ENCODE measurements at places on chromosomes 2 and 18.

- no peak for DNase-seq
Measured at GRCh38 chr2:185279999-185280398, 458.6 kb upstream of the FSIP2 start.

- peak; percentile 57 for DNase-seq
Measured at GRCh38 chr2:113858764-113859163, 31.1 kb upstream of the ACTR3 start.

DNA sequence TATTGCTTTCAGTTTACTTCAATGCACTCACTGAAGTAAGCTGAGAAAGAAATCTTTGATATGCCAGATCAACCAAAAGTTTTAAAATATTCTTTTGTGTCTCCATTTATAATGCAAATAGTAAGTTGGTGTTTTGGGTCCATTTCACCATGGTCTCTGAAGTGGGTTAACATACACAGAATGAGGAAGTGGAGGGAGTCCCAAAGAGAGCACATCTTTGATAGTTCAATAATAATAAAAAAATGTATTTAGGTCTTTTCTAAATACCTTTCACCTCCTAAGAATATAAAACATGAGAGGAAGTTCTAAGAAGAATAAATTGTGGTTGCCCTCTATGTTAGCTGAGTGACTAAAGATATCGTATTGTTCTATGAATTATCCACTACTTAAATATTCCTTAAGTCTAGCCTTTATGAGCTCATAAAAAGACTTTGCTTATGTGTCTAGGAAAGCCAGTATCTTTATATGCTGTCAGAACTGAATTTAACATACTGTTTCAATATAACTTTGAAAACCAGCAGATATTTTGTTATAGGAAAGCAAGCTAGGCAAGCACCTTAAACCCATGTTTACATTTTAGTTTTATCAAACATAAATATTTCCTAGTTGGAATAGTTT lies 148.7 kb upstream of the ZEB2 start:
- DNase-seq: no peak

DNA sequence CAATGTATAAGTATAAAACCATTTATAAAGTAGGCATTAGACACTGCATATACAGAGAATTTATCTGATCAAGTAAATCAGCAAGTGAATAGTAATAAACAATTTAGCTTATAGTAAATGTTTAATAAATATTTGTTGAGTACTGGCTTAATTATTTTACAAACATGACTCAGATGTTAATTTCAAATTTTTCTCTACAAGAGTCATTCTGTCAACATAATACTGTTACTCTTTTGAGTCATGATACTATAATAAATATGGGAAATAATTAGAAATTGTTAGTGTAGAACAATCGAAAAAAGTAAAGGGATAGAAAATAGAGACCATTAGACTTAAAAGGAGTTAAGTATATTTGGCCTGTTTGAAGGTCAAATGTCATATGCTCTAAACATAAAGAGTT lies 133.6 kb upstream of the MC4R start:
- DNase-seq: no peak

DNA sequence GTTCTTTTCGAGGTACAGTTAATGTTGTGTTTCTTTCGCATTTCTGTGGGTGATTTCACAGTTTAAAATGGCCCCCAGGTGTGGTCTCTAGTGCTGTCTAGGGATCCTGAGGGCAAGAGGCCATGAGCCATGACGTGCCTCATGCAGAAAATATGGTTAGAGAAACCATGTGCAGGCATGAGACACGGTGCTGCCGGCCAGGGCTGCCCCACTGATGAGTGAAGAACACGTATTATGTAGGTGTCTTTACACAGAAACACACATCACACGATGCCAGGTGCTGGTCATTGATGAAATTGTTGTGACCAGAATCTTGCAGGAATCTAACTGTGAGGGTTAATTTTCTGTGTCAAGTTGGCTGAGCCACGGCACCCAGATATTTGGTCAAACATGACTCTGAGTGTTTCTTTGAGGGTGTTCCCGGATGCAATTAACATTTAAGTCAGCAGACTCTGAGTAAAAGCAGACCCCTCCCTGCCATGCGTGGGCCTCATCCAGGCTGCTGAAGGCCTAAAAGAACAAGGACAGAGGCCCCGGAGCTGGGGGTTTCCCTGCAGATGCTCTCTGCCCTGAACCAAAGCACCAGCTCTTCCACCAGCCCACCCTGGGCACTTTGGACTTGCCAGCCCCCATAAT lies 463.0 kb upstream of the MYT1L start:
- no peak for DNase-seq

DNA sequence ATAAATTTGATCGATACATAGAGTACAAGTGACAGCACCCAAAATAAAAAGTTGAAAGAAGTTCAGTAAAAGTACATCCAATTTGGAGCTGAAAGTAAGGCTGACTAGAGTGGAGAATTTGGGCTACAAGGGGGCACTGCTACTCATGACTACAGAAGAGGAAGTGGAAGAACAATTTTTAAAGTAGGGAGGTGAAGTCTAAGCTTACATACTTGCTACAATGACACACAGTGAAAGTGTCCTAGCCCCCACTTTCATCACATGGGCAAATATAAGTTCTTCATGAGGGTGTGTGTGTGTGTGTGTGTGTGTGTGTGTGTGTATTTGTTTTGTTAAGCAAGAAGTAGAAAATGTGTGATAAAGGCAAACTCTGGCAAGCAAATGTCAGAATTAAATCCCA lies 45.7 kb downstream of the MAP3K2 start:
- DNase-seq: no peak

DNA sequence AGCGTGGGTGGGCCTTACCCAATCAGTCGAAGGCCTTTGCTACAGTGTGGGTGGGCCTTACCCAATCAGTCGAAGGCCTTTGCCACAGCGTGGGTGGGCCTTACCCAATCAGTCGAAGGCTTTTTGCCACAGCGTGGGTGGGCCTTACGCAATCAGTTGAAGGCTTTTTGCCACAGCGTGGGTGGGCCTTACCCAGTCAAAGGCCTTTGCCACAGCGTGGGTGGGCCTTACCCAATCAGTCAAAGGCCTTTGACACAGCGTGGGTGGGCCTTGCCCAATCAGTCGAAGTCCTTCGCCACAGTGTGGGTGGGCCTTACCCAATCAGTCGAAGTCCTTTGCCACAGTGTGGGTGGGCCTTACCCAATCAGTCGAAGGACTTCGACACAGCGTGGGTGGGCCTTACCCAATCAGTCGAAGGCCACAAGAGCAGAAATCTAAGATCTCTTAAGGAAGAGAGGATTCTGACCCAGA lies 16.3 kb upstream of the GAL3ST2 start:
- DNase-seq: peak; percentile 50

DNA sequence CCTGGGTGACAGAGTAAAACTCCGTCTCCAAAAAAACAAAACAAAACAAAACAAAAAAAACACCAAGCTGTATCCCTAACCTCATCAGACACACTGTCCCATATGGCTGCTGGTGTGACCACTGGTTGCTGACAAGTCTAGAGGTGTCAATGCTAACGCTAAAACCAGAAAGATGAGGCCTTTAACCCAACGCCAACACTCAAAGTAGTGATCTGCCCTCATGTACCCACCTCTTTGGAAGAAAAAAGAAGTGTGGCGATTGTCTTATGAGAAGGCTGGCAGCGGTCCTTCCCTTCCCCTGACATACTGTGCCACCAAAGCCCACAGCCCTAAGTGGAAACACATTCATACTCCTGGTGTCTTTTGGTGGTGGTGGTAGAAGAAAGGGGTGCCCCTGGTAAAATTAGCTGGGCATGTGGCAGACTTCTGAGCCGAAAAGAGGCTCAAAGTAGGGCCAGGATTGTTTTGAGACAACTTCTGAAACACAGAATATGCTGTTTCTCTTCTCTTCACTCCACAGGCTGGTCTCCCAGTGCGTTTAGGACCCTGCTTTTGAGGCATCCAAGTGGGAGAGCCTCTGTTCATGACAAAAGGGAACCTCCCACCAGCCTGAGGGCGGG lies 9.8 kb downstream of the SERTAD2 start:
- DNase-seq: no peak

- peak; percentile 9 for DNase-seq
Measured at GRCh38 chr2:155377266-155377680, 678.8 kb downstream of the KCNJ3 start.

DNA sequence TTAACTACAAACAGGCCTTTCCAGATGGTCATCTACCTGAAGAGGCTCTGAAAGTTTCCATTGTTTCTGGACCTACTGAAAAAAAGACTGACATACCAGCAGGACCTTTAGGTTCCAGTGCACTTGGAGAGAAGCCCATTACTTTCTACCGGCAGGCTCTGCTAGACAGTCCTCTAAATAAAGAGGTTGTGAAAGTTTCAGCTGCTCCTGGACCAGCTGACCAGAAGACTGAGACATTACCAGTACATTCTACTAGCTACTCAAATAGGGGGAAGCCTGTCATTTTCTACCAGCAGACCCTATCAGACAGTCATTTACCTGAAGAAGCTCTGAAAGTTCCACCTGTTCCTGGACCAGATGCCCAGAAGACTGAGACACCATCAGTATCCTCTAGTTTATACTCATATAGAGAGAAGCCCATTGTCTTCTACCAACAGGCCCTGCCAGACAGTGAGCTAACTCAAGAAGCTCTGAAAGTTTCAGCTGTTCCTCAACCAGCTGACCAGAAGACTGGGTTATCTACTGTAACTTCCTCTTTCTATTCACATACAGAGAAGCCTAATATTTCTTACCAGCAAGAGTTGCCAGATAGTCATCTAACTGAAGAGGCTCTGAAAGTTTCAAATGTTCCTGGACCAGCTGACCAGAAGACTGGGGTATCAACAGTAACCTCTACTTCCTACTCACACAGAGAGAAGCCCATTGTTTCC lies 65.8 kb downstream of the ALMS1 start:
- DNase-seq: no peak

- DNase-seq: no peak
Measured at GRCh38 chr2:198706476-198707082, 751.2 kb downstream of the SATB2 start.

DNA sequence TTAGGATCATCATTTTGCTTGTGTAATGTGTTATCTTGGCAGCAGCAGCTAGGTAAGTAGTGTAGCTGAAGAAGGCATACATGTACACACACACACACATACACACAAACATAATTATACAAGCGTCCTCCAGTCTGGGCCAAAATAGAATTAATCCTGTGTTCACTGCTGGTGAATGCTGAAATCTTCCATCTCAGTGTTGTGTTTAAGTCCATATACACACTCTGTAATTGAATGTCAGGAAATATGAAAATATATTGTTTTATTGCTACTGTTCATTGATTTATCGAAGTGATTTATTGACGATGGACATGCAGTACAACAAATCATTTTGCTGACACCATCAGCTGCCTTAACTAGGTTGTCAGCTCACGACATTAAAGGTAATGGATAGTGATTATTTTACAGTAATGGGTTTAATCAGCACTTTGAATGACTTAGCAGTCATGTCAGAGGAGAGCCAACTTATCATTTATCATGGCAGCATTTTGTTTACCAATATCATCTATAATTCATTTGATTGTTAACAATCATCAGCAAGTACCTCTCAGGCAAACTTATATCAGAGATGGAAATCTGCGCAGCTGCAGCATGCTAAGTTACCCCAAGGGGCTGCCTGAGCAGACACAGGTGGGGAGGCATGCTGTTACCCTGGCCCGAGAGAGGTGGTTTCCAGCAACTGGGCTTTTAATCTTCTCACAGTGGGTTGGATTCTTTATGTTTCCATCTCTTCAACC lies 83.7 kb upstream of the FSHR start:
- DNase-seq: no peak

GRCh38 chr18:48934723-48935432 lies 15.9 kb downstream of the SMAD7 start:
- DNase-seq: no peak
